ENCODE measurements at places on chromosomes 4 and X.

DNA sequence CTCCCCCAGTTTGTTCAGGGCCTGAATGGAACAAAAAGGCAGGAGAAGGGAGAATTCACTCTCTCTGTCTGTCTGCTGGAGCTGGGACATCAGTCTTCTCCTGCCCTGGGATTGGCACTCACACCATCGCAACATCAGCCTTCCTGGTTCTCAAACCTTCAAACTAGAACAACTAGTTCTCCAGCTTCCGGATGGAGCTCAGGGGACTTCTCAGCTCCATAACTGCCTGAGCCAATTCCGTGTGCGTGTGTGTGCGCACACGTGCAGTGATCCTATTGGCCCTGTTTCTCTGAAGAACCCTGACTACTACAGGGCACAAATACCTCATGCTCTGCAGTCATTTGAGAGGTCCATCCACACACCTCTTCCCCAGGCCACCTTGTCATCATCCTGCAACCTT is 18.7 kb upstream of the MAN2B2 start:
- no peak for DNase-seq

DNA sequence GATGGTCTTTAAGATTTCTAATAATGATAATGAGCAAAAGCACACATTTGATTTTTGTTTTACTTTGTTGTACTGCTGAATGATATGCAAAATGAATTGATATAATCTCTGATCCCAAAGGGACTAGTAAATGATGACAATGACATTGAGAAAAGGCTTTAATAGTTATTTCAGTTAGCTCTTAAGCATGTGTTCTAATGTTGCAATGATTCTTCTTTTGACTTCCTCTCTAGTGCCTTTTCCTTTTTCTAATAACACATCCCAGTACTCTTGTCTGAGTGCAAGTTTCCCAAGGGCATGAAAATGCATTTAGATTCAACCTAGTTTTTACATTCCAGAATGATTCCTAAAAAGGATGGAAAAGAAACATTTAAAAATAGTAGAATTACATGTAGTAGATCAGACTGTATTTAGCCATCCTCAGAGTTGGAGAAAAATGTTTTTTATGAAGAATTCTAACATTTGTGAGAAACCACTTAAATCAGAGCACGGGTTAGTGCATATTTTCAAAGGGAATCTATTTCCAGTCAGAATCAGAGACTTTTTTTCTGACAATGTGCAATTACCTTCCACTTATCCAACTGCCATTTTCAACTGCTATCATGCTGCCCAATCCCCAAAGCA is 508.8 kb downstream of the C4orf33 start:
- no peak for DNase-seq

DNA sequence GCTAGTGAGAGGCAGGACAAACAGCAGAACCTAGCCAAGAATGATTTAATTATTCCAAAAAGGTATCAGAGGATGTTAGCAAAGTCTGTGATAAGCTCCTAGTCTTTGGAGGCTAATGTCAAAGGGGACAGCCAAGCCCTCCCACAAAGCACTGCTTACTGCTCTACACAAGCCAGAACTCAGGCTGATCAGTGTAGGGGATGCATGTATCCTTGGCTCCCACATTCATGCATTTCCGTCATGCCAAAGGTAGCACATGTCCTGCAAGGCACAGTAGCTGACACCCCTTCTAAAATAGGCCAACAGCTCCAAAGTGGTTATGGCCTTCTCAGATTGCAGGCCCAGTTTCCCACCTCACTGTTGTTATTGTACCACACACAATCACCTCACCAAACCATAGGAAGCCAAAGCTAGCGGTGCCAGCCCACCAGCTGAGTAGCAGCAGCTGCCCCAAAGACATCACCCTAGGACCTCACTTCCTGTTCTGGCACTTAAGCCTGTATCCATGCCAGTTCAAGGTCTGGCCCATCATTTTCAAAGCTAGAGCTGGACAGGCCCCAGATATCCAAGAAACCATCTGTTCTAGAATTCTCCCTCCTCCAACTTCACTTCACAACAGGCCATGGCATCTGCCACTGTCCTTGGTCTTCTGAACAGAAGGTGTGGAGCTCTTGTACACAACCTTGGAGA is 40.9 kb downstream of the TSPAN5 start:
- no peak for DNase-seq

GRCh38 chr4:30537456-30537855 is 182.7 kb upstream of the PCDH7 start:
- DNase-seq = no peak

GRCh38 chr4:6674500-6675149 is 19.1 kb upstream of the S100P start:
- DNase-seq = peak; percentile 11

- DNase-seq = no peak
Measured at GRCh38 chrX:41734530-41734929, 10.5 kb downstream of the GPR82 start.

- DNase-seq = no peak
Measured at GRCh38 chrX:39822133-39822748, 275.5 kb downstream of the BCOR start.

- no peak for DNase-seq
Measured at GRCh38 chr4:6047130-6047673, 29.0 kb upstream of the C4orf50 start.

DNA sequence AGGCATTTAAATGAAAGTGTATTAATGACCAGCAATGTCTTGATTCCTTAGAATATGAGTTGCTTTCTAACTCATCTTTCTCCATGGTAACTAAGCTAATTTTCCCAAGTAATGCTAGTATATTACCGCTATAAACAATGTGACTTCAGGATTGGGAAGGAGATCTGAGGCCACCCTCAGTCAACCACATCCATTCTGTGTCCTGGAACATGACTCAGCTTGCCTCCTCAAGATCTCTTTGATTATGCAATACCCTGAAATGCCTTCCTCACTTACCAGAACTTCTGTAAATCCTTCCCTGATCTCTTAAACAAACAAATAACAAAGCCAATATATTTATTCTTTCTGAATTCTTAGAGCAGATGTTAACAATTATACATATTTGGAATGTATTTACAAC is 1495.5 kb downstream of the PCDH18 start:
- no peak for DNase-seq
